Renal pelvis (tissue), 12 donors: ENCODE measurements at places on chromosomes 6 and 20. TPM values are rescaled to one million over a fixed set of nuclear protein-coding genes. Genes with fewer than 3 reads are reported as not detected.

- no peak for DNase-seq
Observed at GRCh38 chr6:137879299-137879698, 12.2 kb downstream of the TNFAIP3 start.

NSFL1C gene
- 111 TPM for polyA plus RNA-seq

DNA sequence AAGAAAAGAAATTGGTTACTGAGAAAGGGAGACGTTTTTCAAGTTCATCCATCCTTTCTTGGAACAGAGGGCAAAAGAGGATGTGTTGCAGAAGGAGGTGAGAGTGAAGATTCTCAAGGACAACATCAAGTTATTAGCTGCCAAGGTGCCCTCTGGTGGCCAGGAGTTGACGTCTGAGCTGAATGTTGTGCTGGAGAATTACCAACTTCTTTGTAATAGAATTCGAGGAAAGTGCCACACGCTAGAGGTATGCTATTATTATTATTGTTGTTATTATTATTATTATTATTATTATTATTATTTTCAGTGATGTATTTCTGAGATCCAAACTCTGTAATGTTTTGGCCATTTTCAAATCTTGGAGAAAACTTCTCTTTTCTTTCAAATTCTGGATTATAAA, 197.0 kb downstream of the UTRN start:
- peak; percentile 71 for DNase-seq

DNA sequence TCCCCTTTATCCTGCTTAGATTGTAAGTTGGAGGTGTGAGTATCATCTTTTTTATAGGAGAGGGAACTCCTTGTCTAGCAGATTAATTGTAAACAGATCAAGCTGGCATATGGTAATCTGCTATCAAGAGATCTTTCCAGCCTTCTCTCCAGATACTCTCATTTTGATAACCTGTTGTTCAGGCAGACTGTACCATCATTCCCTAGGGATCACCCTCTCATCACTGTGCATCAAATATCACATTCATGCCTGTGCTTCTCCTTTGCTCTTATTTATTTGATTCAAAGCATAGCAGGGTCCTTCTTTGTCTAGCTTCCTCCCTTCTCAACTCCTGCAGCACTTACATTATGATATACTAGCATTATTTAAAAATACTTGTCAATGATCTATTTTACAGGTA, 73.8 kb downstream of the LRRC1 start:
- DNase-seq: no peak

- DNase-seq: no peak
Observed at GRCh38 chr20:753136-753535, 15.2 kb downstream of the SLC52A3 start.

DNA sequence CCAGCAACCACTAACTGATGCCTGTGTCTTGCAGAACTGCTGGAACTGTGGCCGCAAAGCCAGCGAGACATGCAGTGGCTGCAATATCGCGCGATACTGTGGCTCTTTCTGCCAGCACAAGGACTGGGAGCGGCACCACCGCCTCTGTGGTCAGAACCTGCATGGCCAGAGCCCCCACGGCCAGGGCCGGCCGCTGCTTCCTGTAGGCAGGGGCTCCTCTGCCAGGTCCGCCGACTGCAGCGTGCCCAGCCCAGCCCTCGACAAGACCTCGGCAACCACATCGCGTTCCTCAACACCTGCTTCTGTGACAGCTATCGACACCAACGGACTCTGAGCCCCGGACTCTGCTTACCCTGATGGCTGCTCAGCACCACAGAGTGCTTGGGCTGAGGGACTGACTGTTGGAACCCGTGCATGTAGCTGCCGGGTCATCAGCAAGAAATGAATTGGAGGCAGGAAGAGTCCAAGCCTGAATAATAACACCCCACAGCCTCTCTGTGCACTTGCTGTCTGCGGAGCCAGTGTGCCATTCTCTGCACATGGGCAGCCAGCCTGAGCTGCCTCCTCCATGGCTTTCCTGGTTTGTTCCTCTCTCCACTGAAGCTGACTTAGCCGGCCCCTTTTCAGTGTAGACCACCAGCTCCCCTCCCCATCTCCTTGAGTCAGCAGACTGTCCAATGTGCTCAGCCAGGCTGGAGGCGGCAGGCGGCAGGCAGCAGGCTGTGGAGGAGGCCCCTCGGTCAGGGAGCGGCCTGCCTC, 17.6 kb upstream of the C20orf144 start:
- no peak for DNase-seq

- DNase-seq: no peak
Observed at GRCh38 chr20:57175397-57176010, 90.9 kb downstream of the BMP7 start.

- no peak for DNase-seq
Observed at GRCh38 chr6:4812068-4812467, 35.9 kb downstream of the CDYL start.

DNA sequence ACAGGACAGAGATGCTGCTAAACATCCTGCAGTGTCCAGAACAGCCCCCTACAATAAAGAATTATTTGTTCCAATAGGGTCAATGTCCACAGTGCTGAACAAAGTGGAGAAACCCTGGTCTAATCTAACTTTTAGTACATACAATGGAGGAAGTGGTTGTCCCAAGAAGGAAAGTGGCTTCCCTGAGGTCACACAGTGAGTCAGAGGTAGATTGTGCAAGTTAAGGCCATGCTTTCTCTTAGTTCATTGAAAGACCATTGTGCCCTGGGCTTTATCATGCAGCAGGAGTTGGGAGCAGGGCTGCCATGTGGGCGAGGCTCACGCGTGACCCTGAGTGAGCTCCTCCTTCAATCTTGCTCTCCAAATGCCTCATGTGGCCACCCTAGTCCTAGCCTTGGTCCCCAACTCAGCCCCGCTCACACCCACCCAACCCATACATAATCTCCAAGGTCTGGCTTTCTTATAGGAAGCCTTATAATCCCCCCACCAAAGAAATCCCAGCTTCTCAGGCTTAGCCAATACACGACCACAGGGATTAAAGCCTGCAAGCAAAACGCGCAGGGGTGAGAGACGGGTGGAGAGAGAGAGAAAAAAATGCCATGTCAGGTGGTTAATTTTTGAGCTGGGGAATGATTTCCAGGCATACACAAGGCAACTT, 19.9 kb downstream of the SLC13A3 start:
- no peak for DNase-seq

DNA sequence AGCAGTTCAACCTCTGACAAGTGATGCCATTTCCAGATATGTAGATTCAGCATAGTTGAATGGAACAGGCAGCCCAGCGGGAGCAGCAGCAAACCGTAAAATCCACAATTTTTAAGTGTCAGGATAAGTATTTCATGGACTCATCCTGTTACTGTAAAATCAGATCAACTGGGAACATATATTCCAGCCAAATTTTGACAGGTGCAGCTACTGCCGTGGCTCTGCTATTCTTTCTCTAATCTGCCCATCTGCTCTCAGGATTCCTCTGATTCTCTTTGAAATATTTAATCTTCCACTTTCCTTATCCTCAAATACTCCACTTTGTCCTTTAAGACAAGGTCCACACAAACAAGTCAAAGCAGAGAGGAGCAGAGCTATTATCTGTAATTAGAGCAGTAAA, 245.4 kb upstream of the ASCC3 start:
- DNase-seq: no peak

- DNase-seq: no peak
Observed at GRCh38 chr6:154683756-154684523, 49.3 kb upstream of the SCAF8 start.

- DNase-seq: no peak
Observed at GRCh38 chr6:70135219-70136160, 167.4 kb downstream of the COL9A1 start.

FAM217A gene
- polyA plus RNA-seq: 4.7 TPM

- no peak for DNase-seq
Observed at GRCh38 chr6:127952831-127953230, 52.0 kb upstream of the THEMIS start.

HLA-G gene
- polyA plus RNA-seq: 2.2 TPM
